ENCODE measurements at places on chromosomes 13 and 19. TPM values are rescaled to one million over a fixed set of nuclear protein-coding genes. Genes with fewer than 3 reads are reported as not detected.
A peak's percentile ranks its signal among the peaks of the same experiment; 100 is the strongest.

GRCh38 chr13:97082461-97083207 is 88.4 kb upstream of the OXGR1 start:
- DNase-seq = no peak

- DNase-seq = no peak
Measured at GRCh38 chr13:32252812-32253438, 62.2 kb downstream of the ZAR1L start.

DNA sequence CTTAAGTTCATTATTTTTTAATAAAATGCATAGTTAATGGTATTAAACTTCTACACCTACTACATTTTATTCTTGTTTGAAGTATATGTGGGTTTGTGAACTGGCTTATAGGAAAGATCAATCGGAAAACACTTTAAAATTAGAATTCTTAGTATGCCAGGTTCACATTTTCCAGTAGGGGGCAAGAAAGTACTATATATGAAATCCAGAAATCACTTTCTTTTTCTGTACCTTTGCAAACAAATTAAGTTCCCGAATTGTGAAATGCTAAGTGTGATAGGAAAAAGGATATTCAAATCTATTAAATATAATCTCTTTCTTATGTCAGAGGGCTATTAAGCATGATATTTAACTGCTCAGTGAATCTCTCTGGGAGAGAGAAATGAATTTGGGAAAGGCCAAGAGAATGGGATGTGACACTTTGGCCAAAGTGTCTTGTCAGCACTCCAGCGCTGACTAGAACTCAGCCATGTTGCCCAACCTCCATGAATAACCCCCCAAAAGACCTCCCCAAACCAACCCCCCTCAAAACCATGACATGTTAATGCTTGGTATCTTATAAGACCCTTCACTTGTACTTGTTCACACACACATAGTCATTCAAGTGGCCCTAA is 122.6 kb upstream of the SLC10A2 start:
- DNase-seq = no peak

DNA sequence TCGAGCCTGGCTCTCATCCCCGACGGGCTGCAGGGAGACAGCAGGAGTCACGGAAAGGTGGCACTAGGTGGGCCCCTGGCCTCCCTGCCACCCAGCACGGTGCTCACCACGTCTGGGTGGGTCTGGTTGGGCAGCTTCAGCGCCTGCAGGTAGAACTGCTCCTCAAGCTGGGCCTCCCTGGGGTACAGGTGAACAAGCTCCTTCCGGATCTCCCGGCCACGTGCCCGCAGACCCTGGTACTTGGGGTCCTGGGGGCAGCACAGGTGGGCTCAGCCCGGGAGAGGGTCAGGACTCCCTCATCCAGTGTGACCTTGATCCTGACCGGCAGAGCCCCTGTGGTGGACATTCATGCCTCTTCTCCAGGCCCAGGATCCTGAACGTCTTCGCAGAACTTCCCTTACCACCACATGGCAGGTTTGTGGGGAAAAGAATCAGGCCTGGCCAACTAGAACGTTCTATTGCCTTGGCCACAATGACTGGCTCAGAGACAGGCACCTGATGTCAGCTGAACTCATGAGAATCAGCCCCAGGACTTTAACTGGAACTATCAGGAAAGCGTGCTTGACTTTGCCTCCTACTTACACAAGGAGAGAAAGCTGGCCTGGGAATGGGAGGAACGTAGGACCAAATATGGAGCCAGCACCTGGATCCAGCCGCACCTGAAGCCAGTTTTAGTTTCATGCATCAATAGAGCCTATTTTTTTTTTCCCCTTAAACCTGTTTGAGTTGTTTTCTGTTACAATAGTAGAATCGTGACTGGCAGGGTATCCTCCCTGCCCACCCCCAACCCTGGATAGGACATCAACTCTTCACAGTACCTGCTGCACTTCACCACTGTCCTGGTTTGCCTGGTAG is 8.9 kb downstream of the SARS2 start:
- no peak for DNase-seq

DNA sequence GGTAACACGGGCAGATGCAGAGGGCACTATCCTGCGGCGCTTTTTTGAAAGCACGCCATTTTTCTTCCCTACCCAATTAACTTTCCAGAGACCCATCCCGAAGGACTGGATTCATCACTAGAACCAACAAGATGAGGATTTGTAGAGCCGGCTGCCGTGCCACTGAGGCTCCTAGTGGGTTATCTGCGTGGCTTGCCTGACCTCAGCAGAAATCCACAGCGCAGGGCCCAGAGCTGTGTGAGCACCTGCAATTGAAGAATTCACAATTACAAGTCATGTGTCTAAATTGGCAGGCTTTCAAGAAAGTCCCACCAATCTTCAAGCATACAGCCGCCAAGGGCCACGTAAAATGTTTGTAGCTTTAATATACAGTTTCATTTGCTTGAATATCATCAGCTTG is 75.5 kb downstream of the ALOX5AP start:
- no peak for DNase-seq

DNA sequence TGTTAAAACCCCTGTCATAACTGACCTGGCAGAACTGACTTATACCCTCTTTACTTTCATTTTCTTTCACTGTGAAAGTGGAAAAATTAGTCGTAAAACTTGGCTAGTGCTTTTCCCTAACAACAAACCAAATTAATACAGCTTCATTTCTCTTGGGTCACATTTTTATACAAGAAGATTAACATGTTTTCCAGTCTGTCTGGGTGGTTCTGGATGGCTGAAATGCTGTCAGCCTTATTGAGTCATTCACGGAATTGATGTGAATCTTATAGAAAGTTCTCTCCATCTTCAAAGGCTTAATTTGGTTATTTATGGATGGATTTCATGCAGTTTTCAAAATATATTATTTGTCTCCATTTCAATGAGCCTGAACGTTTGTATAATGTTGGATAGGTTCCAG is 440.0 kb downstream of the KCTD12 start:
- DNase-seq = no peak

GRCh38 chr13:24897293-24897692 is 133.3 kb downstream of the RNF17 start:
- DNase-seq = no peak

- DNase-seq = peak; percentile 58
Measured at GRCh38 chr19:1213391-1214286, 8.1 kb downstream of the STK11 start.

GRCh38 chr19:49780861-49781260 is 14.1 kb downstream of the AP2A1 start:
- DNase-seq = no peak

DNA sequence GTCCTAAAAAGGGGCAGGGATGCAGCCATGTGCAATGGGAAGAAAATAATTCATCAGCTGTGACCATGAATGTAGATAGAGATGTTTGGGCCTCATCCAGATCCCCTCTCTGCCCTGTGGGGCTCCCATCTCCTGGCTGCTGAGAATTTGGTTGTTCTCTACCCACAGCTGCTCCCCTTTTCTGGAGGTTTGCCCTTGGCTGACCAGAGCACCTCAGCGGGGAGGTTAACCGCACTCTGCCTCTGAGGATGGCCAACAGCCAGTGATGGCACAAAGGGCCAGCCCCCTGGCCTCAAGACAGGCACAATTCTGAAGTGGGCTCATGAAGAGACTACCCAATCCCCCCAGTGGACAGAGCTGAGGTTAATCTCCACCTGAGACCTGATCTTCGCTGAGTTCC is 61.5 kb upstream of the SERP2 start:
- no peak for DNase-seq

DNA sequence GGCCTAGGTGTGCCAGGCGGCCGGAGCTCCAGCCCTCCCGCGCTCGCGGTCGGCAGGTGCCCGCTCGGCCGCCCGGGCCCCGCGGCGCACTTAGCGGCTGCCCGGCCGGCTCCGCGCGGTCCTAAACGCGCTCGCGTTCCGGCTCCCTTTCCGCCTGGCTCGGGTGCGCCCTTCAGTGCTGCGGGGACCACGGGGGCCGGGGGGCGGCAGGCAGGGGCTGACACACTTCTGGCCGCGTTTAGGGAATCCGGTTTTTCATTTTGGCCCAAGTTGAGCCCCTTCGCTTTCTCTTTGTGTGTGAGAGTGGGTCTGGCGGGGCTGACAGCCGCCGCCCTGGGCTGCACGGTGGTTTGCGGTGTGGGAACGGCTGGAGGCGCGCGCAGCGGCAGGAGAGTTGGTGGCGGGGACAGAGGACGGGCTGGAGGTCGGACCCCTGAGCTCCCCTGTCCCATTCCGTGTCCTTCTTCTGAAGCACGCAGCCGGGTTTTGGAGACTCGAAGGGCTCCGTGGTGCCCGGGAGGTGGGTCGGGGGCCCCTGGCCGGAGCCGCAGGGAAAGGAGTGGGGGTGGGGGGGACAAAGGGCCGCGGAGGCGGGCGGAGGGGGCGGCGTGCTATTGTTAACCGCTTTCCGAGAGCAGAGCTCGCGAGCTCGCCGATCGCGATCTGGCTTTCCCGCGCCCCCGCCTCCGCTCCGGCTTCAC is 3.1 kb downstream of the FGF9 start:
- peak; percentile 36 for DNase-seq

DNA sequence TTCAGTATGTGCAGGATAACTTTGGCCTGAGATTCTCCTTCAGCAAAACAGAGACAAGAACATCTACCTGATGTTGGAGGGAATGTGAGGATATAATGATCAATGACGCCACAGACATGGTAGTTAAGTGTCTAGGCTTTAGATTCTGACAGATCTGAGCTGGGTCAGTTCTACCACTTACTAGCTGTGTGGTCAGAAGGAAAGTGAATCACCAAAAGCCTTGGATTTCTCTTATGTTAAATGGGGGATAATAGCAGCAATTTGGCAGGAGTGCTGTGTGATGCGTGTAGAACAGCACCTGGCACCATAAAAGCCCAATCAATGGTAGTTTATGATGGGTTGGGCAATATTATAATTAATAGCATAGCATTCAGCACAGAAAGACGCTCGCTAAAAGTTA is 41.7 kb downstream of the RXFP2 start:
- peak; percentile 18 for DNase-seq

- DNase-seq = no peak
Measured at GRCh38 chr13:54357284-54357933, 1328.8 kb downstream of the OLFM4 start.

DNA sequence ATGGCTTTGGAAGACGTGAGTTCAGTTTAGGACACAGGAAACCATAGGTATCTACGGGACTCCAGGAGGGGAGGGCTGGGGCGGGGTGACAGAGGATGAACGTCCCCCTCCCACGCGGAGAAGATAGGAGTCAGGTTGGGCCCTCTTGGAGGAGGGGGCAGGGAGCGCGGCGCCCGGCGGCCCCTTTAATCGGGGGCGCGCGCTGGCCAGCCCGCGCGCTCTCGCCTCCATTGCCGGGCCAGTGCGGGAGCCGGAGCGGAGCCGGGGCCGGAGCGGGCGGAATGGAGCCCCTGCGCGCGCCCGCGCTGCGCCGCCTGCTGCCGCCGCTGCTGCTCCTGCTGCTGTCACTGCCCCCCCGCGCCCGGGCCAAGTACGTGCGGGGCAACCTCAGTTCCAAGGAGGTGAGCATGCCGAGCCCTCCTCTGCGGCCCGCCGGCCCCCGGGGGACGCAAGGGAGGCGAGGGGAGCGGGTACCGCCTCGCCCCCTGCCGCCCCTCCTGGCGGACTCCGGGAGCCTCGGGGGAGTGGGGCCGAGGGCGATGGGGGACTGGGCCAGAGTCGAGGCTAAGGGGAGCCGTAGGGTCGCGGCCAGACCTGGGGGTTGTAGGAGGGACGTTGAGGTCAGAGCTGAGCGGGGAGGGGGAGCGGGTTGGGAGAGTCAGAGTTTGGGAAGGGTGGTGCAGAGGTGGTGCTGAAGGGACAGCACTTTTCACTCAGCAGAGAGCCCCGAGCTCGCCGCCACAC is at the start of gene TMEM145:
Gene TMEM145, plus strand, starts transcription at position 214 of the 744 bp plus-strand sequence. Its CDS starts 68 bp downstream, at position 282.
- DNase-seq = peak; percentile 52

GRCh38 chr13:42333613-42334328 is 61.8 kb downstream of the AKAP11 start:
- DNase-seq = peak; percentile 22

DNA sequence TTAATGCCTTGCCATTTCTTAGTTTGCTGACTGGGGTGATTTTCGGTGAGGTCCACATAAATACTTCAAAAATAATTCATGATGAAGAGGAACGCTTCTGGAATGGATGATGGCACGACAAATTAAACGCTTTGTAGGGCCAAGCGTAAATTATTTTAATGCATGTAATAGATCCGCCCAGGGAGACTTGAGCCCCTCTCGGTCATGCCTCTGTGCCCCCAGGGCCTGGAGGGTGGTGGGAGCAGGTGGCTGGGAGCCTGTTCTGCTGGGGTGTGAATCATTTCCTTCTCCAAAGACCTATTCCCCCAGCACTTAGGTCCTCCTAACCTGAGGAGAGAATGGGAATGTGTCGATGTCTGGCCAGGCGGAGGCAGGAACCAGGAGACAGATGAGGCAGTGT is 350.6 kb downstream of the ZNF536 start:
- DNase-seq = no peak

- DNase-seq = peak; percentile 40
Measured at GRCh38 chr13:109480011-109480955, 306.1 kb downstream of the IRS2 start.

- DNase-seq = no peak
Measured at GRCh38 chr13:40158218-40158617, 502.8 kb downstream of the COG6 start.

DNA sequence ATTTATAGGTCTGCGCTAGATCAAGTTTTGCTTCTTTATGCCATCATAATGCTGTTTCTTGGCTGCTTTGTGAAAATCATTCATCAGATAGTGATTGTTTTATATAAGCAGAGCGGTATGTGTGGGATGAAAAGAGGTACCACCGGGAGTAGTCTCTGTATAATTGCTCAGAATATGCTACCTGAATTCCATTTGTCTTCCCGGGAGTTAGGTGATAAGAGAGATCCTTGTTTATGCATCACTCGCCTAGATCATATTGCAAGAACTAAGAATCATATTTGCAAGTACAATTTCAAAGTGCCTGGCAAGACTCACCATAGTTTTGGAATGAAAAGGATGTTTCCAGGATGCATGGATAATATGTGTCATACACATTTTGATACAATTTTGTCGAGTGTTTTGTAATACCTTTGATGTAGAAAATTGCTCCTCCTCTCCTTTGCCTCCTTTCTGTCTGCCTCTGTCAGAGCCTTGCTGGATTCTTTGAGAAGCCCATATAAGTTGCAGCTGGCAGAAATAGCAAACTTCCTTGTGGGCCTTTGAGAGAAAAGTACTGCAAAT is 1306.0 kb upstream of the SLC10A2 start:
- no peak for DNase-seq

GRCh38 chr13:80798576-80799133 is 457.7 kb upstream of the SPRY2 start:
- no peak for DNase-seq

GRCh38 chr13:113655346-113656002 is 2.5 kb downstream of the ATP4B start:
- no peak for DNase-seq

GRCh38 chr19:55647732-55648584 is at the start of gene CCDC106:
Gene CCDC106, plus strand, starts transcription at chr19:55648212. Its CDS starts 835 bp downstream, at chr19:55649047.
- peak; percentile 68 for DNase-seq

GRCh38 chr19:795073-795611 is 2.1 kb upstream of the PTBP1 start:
- no peak for DNase-seq

PDE4A gene
- 5.9 TPM for polyA plus RNA-seq

TMEM38A gene
- 2.2 TPM for polyA plus RNA-seq

SLC5A5 gene
- not detected for polyA plus RNA-seq

ZNF681 gene
- polyA plus RNA-seq = 0.10 TPM

CARD8 gene
- polyA plus RNA-seq = 11.8 TPM

IGSF23 gene
- 0.26 TPM for polyA plus RNA-seq

SULT2A1 gene
- not detected for polyA plus RNA-seq

PLPPR3 gene
- polyA plus RNA-seq = 1.2 TPM

ZNF497 gene
- 0.24 TPM for polyA plus RNA-seq

ZNF729 gene
- polyA plus RNA-seq = not detected

C13orf42 gene
- polyA plus RNA-seq = not detected

FBXO27 gene
- 0.50 TPM for polyA plus RNA-seq

Measured in IMR-90 (cell line).